ENCODE measurements at places on chromosomes 11 and 22. TPM values are rescaled to one million over a fixed set of nuclear protein-coding genes. Genes with fewer than 3 reads are reported as not detected.

Gene TPBGL
- total RNA-seq, result not detected

DNA sequence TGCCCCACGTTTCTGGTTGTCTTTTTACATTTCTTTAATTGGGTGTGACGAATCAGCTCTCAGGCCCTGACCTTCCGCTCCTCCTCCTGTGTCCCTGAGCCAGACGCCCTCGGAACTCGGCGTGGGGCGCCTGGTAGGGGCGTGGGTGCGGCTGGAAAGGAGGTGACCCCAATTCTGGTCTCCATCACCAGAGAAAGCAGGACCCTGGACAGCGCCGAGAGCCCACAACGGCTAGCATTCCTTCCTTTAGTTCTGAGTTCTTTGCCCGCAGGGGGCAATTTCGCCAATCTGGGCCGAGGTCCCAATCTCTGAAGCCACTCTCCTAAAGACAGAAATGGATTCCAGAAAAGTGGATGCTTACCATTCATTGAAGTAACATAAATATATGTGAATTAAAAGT lies 11.7 kb upstream of the RBMXL2 start:
- no peak for DNase-seq

DNA sequence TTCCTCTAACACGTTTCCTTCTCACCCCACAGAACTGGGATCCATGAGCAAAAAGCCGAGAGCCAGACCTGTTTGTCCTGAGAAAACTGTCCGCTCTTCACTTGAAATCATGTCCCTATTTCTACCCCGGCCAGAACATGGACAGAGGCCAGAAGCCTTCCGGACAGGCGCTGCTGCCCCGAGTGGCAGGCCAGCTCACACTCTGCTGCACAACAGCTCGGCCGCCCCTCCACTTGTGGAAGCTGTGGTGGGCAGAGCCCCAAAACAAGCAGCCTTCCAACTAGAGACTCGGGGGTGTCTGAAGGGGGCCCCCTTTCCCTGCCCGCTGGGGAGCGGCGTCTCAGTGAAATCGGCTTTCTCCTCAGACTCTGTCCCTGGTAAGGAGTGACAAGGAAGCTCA lies 24.0 kb downstream of the CD5 start:
- no peak for DNase-seq

- DNase-seq, result no peak
These were observed 90.8 kb upstream of the ALKBH3 start for GRCh38 chr11:43789700-43790443.

- peak; percentile 57 for DNase-seq
These were observed 14.4 kb downstream of the CABIN1 start for GRCh38 chr22:24025475-24025874.

- no peak for DNase-seq
These were observed 14.2 kb downstream of the SCYL1 start for GRCh38 chr11:65538915-65539743.

DNA sequence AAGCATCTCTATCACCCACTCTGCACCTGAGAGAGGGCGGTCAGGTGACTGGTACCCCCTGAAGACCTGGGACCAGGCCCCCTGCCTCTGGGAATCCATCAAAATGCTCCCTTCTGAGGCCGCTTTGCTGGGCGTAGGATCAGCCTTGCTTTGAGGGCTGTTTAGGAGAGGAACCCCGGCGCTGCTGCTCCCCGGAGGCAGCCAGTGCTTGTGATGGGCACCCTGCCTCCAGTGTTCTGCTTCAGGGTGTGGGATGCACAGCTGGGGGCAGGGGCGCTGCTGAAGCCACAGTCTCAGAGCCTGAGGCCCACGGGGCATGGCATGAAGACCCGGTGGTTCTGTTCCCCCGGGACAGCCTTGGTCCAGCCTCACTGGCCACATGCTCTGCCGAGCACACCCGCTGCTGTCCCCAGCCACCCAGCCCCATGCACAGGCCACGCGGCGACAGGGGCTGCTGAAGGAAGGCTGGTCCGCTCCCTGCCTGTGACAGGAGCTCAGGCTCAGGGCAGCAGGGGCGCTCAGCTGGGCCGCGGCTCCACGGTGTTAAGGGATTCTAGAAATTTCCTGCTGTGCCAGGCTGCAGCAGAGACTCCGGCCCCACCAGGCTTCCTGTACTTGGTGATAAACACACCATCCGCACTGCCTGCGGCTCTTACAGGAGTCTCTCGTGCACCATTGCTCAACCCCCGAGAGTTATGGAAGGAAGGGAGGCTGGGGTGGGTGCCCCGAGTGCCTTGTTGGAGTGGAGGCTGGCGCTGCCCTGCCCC lies 91.0 kb downstream of the KCNQ1 start:
- DNase-seq, result no peak

GRCh38 chr22:41526830-41527799 lies 17.2 kb downstream of the POLR3H start:
- DNase-seq, result no peak

GRCh38 chr11:70028147-70028855 lies 49.8 kb upstream of the ANO1 start:
- no peak for DNase-seq

DNA sequence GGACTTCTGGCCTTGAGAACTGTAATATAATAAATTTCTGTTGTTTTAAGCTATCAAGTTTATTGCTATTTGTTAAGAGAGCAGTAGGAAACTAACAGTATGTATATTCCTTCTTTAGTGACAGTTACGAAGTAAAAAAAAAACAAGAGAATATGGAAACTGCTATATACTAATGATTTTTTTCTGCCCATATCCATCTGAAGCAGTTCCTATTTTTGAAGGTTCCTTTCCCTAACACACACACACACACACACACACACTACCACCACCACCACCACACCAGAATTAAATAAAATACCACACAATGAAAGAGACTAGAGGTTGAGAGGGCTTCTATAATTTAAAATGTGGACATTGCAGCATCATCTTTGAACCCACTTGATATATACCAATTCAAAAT lies 44.4 kb upstream of the CARD18 start:
- DNase-seq, result no peak

Gene GNAZ
- 22.3 TPM for total RNA-seq

DNA sequence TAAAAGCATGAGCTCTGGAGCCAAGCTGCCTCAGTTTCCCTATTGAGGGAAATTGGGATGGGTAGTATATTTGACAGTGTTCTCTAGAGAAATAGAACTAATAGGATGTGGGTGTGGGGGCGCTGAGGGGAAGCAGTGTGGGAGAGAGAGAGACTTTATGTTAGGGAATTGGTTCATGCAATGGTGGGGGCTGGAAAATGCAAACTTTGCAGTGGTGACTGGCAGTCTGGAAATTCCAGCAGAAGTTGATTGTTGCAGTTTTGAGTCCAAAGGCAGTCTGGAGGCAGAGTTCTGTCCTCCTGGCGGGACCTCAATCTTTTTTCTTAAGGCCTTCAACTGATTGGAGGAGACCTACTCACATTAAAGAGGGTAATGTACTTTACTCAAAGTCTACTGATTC lies 59.4 kb upstream of the SYT13 start:
- DNase-seq, result no peak

Gene C11orf42
- not detected for total RNA-seq

DNA sequence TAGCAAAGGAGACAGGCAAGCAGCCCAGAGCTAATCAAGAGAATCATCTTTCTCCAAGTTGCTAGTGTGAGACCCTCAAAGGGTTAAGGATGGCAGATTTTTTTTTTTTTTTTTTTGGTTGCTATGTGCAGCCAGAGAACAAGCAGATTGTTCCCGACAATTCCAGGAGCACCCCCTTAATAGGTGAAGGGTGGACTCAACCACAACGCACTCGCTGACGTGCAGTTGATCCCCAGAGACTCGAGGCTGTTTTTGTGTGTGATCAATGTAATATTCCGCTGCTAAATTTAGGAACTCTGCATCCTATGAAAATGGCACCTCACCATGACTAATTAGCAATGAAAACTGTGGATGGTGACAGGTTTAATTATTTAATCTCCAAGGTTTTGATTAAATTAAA lies 789.0 kb downstream of the KCNA4 start:
- no peak for DNase-seq

- no peak for DNase-seq
These were observed 57.5 kb upstream of the CD82 start for GRCh38 chr11:44507896-44508445.

Gene OR51E2
- total RNA-seq, result not detected

- DNase-seq, result no peak
These were observed 622.2 kb downstream of the BRD1 start for GRCh38 chr22:49205483-49205800.

DNA sequence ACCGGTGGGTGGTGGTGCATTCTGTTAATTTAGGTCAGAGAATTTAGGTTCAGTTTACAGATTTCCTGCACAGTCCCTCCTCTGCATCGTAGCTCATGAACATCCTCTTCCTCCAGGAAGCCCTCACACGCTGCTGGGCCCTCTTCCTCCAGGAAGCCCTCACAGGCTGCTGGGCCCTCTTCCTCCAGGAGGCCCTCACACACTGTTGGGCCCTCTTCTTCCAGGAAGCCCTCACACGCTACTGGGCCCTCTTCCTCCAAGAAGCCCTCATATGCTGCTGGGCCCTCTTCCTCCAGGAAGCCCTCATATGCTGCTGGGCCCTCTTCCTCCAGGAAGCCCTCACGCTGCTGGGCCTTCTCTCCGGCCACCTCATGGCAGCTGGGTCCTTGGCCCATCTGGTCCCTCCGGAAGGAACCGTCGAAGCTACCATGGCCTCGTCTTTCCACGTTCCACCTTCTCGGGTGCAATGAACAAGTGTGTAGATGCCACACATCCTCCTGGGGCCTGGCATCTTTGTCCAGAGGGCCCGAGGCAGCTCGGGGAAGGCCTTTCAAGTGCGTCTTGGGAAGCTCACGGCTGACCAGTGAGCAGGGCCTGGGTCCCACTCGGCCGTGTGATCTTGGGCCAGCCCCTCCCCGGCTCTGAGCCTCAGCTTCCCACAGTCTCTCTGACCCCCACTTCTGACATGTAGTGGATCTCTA lies 58.9 kb upstream of the PPARA start:
- no peak for DNase-seq

- DNase-seq, result no peak
These were observed 71.6 kb downstream of the RPL27A start for GRCh38 chr11:8754241-8754640.

Gene MMP27
- total RNA-seq, result not detected

- DNase-seq, result no peak
These were observed 56.8 kb downstream of the CD6 start for GRCh38 chr11:61028135-61028729.

GRCh38 chr11:71430166-71430565 lies 18.0 kb downstream of the DHCR7 start:
- DNase-seq, result no peak

- no peak for DNase-seq
These were observed 4.3 kb downstream of the SBF1 start for GRCh38 chr22:50470491-50470890.

Gene SLC35E4
- total RNA-seq, result 0.15 TPM

DNA sequence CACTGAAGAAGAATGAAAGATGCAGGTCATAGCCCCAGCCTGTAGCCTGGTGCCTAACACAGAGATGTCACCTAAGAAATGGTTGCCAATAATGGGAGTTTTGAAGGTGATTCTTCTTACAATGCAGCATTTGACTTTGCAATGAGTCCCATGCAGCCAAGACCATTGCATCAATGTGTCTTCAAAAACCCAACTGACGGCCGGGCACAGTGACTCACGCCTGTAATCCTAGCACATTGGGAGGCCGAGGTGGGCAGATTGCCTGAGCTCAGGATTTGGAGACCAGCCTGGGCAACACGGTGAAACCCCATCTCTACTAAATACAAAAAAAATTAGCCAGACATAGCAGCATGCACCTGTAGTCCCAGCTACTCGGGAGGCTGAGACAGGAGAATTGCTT lies 89.3 kb upstream of the ASPHD2 start:
- DNase-seq, result no peak

- DNase-seq, result no peak
These were observed 24.7 kb downstream of the IL10RA start for GRCh38 chr11:118010738-118011461.

- DNase-seq, result no peak
These were observed 3.1 kb upstream of the ACP2 start for GRCh38 chr11:47251751-47252150.

Gene ARHGAP20
- total RNA-seq, result not detected

All from HepG2 (cell line).